Activated naive CD4-positive, alpha-beta T cell treated with anti-CD3 and anti-CD28 coated beads, Interleukin-2, amount 50 U/mL, for 72 hours (primary cell): ENCODE measurements at places on chromosomes 4 and X.

DNA sequence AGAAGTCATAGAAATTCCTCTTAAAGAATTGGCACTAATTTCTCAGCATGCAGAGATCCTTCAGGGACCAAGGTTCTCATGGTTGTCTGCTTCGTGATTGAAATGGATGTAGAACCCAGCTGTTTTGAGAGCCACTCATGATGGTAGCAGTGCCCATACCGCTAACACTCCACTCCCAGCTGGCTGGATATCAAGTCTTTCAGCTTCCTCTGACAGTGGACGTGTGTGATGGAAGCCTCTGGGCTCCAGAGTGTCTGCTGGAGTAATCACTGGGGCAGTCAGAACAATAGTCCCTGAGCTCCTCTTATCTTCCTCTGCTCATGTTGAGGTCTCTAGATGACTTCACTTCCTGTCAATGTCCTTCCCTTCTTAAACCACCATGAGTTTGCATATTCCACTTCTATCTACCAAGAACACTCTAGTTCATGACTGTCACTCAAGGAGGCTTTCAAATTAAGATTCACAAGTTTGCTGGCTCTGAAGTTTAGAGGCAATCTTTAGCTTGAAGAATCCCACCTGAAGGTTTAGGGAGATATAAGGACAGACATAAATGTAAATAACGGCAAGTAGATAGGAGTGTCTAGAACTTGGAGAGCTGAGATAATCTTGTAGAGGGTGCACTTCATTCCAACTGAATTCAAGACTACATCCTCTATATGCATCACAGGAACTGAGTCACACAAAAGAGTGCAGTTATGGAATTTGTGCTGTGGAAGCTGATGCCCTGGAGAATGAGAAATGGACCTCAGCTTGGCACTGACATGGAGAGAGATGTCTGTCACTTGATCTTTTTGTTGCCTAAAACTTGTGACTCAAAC lies 64.5 kb upstream of the WDR1 start:
- no peak for DNase-seq

- no peak for DNase-seq
These were observed 115.1 kb downstream of the GALNTL6 start for GRCh38 chr4:171928336-171928735.

DNA sequence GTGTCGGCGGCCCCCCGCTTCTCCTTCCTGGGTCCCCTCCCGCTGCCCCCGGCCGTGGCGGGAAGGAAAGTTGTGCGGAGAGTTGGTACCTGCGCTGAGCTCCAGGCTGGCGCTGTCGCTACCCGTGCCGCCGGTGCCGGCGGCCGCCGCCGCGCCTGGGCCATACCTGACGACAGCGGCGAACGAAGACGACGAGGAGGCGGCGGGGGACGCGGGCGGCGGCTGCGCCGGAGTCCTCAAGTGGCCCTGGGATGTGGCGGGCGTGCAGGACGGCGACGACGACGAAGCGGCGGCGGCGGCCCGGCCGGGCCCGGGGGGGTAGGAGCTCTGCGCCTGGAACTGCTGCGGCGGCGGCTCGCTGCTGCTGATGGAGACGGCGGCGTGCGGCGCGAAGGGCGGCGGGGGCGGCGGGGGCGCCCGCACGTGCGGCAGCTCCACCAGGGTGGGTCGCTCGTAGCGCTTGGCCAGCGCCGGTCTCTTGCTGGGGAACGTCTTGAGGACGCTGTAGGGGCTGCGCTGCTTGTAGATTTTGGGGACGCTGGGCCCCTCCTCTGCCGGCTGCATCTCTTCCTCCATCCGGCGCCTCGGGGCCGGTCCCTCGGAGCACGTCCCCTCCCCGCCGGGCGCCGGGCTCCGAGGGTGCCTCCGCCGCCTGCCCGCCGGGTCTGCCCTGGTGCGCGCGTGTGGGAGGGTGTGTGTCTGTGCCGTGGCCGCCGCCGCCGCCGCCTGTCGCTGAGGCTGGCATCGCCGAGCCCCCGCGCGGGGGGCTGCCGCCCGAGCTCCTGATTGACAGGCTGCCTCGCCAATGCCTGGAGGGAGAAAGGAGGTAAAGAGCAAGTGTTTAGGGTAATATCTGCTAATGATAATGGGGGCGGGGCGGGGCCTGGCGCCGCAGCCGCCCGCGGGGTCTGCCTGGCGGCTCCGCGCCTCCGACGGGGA lies 618 bp downstream of the BEND4 start:
- DNase-seq: peak; percentile 27

DNA sequence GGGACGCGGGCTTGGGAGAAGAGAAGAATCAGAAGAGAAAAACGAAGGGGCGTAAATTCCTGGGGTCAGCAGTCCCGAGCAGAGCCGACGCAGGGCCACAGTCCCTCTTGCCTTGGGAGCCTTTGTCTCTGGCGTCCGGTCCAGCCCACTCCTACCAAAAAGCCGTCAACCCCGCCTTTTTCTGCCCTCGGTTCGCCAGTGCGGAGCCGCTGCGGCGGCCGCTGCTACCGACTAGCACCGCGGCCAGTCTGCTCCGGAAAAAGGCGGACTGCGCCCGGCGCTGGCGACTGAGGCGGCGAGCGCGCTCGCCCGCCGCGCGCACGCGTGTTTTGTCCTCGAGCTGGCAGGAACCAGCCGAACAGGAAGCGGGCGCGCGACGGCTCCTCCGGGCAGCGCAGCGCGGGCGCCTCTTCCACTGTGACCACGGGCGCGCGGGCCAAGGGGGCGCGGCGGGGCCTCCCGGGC lies 502 bp downstream of the HNRNPDL start:
- no peak for DNase-seq

DNA sequence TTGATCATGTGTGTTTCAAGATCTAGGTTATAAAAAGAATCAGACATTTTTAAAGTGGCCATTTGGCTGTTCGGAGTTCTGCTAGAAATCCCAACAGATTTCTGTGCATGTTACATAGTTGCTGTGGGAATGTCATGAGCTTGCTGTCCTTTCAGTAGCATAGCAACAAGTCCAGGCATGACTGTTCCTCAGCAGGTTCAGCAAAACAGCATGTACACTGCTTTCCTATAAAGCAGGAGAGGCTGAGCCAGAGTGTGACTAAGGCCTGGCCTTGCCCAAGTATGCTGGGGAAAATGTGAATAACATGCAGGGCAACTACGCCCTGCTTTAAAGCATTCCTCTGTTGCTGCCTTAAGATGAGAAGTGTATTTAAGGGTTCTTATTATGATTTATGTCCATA lies 217.1 kb upstream of the SMIM31 start:
- no peak for DNase-seq

GRCh38 chr4:10529291-10530136 lies 72.3 kb upstream of the ZNF518B start:
- no peak for DNase-seq

DNA sequence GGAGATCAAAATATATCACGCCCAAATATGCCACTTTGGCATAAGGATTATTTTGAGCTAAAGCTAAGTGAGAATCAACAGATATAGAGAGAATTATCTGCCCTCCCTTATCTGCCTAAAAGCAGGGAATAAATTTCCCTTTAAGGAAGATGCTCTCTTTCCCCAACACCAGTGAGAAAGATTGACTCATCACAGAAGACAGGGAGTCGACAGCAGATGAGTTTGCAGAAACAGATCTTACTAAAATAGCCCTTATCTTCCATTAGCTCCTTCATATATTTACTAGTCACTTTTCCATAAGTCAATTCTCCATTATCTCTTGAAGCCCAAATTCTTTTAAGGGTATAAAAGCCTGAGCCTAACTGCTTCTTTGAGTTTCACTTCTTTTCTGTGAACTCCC lies 156.6 kb downstream of the CAMK2D start:
- DNase-seq: no peak

DNA sequence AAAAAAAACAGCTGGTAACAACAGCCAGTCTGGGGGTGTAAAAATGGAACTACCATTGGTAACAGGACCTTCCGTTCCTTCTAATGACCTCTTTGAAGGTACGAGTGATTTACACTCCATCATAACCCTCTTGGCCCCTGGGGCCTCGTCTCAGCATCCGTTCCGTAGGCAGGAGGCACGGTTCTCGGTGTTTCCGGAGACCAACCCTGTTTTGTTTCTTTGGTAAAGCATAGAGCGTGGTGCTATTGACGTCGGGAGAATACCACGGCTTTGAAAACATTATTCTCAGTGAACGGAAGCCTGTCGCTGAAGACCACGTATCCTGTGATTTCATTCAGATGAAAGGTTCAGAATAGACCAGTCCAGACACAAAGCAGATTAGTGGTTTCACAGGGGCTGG lies 198.9 kb downstream of the ASMT start:
- DNase-seq: no peak

DNA sequence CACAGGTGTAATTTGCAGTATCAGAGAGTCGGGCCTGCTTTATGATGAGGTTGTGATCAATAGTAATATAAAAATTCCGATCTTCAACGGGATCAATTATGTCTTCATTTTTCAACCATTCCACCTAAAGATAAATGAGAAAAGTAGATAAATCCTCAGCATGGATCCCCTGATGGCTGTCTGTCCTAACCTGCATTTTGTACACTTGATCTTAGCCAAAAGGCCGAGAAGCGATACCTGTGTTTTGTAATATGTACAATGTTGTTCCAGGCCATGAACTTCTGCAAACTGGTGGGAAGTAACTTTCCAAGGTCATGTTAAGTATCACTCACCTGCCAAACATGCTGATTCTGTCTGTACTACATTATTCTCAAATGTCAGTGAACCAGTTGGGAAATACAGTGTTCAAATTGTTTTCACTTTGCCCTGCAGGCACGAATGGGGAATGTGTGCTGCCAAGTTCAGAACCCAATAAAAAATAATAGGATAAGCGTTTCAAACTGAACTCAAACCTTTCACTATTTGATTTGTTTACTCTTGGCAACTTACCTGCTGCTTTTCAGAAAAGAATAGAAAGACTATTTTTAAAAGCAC lies 298.1 kb downstream of the UNC5C start:
- DNase-seq: no peak

- DNase-seq: no peak
These were observed 45.8 kb upstream of the SERTM2 start for GRCh38 chrX:111465669-111466068.

DNA sequence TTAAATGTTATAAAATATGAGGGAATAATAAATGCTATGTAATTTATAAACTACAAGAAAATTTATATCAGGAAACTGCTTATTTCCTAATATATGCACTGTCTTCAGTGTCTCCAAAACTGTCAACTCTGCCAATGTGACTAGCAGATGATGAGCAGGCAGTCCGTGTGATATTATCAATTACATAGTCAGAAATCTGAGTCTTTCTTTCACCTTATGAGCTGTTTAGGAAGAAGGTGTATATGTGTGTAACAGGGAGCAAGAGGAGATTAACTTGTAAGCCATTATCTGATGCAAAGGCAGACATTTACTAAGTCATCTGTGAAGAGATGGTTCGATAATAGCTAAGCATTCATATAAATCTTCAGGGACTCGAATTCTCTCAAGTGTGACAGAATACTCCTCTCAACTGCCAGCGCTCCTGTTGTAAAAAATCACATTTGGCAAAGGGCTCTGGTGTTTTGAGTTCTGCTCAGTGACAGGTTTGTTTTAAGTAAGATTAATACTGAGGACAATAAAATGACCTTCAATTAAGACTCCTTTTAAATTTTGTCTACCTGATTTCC lies 79.7 kb downstream of the SNCA start:
- DNase-seq: no peak

DNA sequence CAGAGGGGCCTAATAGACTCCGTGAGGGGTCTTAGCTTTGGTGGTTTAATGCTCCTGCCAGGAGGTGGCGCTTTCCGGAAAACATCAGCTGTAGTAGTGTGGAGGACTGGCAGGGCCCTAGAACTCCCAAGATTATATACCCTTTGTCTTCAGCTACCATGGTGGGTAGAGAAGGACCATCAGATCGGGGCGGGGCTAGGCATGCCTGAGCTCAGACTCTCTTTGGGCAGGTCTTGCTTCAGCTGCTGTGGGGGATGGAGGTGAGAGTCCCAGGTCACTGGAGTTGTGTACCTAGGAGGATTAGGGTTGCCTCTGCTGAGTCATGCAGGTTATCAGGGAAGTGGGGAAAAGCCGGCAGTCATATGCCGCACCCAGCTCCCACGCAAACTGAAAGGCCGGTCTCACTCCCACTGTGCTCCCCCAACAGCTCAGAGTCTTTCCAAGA lies 63.0 kb upstream of the AGA start:
- DNase-seq: no peak

DNA sequence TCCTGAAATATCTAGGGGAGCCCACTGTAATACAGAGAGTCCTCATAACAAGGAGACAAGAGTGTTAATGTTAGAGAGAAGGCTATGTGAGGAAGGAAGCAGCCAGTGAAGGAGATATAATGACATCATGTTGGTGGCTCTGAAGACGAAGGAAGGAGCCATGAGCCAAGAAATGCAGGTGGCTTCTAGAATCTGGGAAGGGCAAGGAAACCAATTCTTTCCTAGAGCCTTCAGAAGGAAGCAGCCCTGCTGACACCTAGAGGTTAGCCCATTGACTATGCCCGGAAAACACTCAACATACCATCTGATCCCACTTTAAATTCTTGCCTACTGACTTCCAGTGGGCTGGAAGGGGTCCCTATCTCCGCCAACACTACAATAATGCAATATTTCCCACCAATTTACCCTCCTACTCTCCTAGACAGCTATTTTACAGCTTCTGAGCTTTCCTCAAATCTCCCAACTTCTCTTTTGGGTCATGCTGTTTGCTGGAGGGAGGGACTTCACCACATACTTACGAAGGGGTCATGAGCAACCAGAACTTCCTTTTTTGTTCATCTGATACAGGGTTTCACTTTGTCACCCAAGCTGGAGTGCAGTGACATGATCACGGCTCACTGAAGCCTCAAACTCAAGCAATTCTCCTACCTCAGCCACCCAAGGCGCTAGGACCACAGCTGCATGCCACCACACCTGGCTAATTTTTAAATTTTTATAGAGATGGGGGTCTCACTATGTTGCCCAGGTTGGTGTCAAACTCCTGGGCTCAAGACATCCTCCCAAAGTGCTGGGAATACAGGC lies 25.2 kb upstream of the G3BP2 start:
- DNase-seq: no peak

- no peak for DNase-seq
These were observed 3.1 kb downstream of the IL1RAPL1 start for GRCh38 chrX:28590396-28590795.

- DNase-seq: peak; percentile 76
These were observed at the start of gene USP9X for GRCh38 chrX:41084893-41085511. TSS of gene USP9X (plus strand) at chrX:41085445. CDS start at chrX:41123629, 38,184 bp downstream.

GRCh38 chrX:100864657-100865391 lies 9.3 kb downstream of the NOX1 start:
- no peak for DNase-seq

DNA sequence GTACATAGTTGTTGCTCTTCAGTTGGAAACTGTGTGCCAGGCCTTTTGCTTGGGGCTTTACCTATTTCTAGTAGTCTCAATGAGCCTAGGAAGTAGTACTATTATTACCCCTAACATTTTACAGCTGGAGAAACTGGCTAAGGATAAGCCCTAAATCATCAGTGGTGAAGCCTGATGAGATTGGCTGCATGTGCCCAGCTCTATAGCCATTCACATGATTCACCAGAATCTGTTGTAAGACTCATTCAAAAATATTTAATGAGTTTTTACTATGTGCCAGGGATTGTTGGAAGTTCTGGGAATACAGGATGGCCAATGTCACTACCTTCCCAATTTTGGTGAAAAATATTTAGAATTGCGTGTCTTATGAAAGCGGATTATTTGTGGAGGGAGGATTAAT lies 2.8 kb downstream of the KIT start:
- DNase-seq: no peak
